ENCODE measurements at places on chromosomes 7 and 10.

- DNase-seq: no peak
Observed at GRCh38 chr7:127980901-127981300, 50.3 kb downstream of the LRRC4 start.

DNA sequence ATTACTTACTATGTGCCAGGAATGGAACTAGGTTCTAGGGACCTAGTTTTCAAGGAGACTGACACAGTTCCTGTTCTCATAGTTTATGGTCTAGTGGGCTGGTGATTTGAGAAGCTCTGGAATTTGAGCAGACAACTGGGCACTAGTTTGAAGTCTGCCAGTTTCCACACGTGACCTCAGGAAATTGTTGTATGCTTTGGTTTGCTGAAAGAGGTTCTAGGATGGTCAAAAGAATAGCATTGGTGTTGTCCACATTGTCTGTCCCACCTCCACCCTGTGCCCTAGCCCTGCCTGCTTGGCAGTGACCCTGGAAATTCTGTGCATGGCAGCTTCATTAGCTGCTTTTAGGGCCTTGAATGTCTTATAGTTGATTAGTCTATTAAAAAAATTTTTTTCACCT is 28.7 kb downstream of the GBF1 start:
- DNase-seq: no peak

GRCh38 chr10:43623351-43623750 is 17.1 kb downstream of the ZNF485 start:
- no peak for DNase-seq

DNA sequence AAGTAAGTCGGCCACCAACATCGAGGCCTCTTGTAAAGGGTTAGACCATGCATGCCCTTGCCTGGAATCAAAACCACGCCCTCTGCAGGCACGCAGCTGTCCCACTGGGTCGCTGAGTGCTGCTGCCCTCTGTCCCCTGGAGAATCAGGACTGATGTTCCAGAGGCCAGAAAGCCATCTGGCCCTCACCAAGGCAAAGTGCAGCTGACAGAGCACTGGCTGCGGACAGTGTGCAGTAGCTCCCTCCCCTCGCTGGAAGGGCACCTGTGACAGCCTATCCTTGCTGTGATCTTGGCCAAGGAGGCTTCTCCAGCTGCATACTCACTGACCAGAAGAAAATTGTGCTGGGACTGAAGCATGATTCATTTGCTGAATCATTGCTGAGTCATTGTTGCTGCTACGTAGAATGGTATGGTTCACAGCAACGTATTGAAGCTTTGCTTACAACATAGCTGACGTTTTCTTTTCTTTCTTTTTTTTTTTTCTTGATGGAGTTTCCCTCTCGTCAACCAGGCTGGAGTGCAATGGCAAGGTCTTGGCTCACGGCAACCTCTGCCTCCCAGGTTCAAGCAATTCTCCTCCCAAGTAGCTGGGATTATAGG is 30.4 kb downstream of the DDC start:
- no peak for DNase-seq

DNA sequence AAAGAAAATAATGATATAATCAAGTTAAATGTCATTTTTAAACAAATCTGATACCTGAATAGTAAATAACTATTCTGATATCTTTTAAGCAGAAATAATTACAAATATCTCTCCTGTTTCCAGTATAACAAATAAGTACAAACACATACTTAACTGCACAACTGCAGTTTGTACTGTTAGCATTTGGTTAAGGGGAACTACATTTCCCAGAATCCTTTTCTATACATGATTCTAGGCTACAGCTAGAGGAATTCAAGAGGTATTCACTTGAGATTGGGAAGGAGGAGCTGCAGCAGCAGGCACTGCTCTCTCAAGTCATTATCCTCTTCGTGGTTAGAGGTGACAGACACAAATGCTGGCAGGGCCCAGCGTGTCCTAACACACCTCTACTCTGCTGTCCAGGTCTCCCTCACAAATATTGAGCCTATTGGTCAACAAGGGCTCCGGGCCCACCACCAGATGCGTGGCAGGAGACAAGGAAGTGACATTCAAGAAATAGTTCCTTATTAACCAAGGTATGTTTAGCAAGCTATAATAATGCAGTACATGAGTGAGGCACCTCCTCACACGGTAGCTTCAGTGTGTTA is 255.1 kb upstream of the MKLN1 start:
- DNase-seq: no peak

DNA sequence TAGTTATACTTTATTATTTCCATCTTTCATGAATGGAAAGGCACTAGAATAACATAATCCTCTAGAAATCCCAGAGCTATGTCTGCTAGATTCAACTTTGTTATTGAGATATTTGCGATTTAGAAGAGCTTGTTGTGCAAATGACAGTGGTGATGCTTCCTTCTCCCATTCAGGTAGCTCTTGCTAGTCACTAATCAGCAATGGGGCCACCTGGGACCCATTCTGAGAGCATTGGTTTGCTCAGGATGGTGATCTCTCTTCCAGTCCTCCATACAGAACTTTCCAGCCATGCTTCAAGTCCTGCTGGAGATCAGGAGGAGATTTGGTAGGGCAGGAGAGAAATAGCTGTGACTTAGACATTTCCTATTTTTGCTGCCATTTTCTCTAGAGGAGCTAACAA is 65.8 kb upstream of the WNT16 start:
- no peak for DNase-seq

- no peak for DNase-seq
Observed at GRCh38 chr10:63627396-63627795, 106.2 kb downstream of the REEP3 start.
